ENCODE measurements at places on chromosomes 13 and 19.
A peak's percentile ranks its signal among the peaks of the same experiment; 100 is the strongest.

GRCh38 chr13:74158028-74158427 is 23.8 kb upstream of the KLF12 start:
- no peak for DNase-seq

- DNase-seq: no peak
Measured at GRCh38 chr19:50252887-50253268, 49.5 kb downstream of the MYH14 start.

- no peak for DNase-seq
Measured at GRCh38 chr13:48043789-48044503, 6.4 kb downstream of the NUDT15 start.

GRCh38 chr13:114111577-114111976 is 20.8 kb downstream of the RASA3 start:
- DNase-seq: no peak

DNA sequence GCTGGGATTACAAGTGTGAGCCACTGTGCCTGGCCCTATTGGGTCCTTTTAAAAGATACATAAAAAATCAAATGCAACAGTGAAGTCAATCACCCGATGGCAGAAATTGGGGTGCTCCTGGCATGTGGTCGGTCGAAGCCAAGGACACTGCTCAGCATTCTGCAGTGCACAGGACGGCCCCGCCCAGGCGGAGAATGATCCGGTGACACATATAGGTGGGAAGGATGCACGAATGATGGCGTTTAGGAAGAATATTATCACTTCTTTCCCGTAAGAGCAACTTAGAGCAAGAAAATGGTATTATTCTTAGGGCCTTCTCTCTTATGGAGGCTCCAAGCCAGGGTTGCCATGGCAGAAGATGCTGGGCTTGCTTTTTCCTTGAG is 3.2 kb upstream of the GP6 start:
- no peak for DNase-seq

GRCh38 chr13:44464471-44464870 is 90.8 kb downstream of the SERP2 start:
- no peak for DNase-seq

- DNase-seq: no peak
Measured at GRCh38 chr13:109454167-109454917, 332.0 kb downstream of the IRS2 start.

- DNase-seq: no peak
Measured at GRCh38 chr13:33575378-33575777, 242.6 kb upstream of the RFC3 start.

DNA sequence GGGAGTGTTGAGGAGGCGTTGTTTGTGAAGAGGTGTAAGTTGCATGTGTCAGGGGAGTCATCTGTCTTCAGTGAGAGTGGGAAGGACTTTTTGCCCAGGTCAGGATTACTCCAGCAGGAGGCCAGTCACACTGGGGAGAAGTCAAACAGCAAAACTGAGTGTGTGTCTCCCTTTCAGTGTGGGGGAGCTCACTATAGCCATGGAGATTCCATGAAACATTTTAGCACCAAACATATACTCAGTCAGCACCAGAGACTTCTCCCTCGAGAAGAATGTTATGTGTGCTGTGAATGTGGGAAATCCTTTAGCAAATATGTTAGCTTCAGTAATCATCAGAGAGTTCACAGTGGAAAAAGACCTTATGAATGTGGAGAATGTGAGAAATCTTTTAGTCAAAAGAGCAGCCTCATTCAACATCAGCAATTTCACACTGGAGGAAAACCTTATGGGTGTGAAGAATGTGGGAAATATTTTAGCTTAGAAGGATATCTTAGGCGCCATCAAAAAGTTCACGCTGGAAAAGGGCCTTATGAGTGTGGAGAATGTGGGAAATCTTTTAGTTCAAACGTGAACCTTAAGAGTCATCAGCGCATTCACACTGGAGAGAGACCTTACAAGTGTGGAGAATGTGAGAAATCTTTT is 8.4 kb upstream of the ZNF587 start:
- no peak for DNase-seq

GRCh38 chr19:52679598-52679997 is 41.4 kb upstream of the ZNF83 start:
- DNase-seq: no peak

DNA sequence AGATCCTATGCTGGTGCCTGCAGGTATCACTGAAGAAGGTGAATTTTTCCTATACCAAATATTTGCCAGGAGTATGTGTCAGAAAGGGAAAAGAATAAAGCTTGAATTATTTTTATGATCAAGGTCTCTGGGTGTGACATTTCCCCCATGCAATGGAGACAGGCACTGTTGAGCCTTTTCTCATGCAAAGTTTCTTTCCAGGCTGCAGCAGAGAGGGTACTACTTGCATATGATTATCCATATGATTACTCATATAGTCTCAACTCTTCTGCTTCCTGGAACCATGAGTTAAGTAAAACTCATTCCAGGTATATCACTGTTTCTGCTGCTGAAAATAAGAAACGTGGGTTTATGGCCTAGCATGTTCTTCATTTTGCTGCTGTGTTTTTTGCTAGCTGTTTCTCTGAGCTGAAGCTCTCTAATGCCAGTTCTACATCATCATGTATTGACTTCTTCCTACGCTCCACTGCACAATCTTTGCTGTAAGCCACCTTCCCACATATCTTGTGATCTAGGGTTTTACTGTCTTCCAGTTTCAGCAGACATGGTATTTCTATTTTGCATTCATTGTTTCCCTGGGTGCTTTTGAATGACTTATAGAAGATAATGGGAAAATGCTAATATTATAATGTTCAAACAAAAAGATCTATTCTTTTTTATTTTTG is 278.7 kb upstream of the GPC6 start:
- DNase-seq: no peak

GRCh38 chr13:108342369-108343289 is 73.1 kb downstream of the TNFSF13B start:
- peak; percentile 26 for DNase-seq

GRCh38 chr19:40217934-40218890 is at the start of gene TTC9B:
TTC9B (minus strand) TSS chr19:40218384; CDS start chr19:40218381, 3 bp downstream.
- no peak for DNase-seq

GRCh38 chr19:6056282-6056741 is 54.0 kb downstream of the RFX2 start:
- no peak for DNase-seq

- no peak for DNase-seq
Measured at GRCh38 chr19:21912654-21913053, 76.7 kb upstream of the ZNF43 start.

DNA sequence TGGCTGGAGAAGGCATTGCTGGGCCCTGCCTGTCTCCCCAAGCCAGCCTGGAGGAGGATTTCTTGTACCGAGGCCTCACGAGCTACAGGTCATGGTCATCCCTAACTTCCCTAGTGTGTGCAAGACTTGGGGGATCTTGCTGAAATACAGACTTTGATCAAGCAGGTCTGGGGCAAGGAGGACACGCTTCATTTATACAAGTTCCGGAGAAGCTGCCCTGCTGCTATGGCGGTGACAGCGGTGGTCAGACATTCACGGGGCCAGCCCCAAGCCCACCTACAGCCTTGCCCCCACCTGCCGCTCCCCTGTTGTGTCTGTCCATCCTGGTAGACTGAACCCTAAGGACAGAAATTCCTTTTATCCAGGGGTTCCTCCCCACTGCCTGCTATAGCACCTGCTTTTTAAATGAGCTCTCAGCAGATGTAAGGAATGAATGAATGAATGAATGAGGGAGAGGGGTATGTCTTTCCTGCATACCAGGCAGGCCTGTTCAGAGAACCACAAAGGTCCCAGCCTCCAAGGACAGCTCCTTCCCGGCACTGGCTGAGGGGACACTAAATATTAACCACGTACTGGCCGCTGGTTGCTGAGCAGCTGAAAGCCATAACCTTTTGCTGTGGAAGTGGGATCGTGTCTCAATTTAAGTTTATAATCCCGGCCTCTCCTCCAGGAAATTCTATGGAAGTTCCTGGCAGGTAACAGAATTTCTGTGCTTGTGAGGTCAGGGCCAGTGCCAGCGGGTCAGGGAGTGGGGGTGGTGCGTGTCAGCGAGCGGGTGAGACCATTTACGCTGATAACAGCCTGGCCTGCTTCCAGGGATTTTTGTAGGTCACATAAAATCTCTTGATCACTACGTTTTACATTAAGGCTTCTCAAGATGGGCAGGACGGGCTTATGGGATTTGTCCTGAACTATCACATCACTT is 27.1 kb downstream of the TSSK6 start:
- no peak for DNase-seq

- DNase-seq: no peak
Measured at GRCh38 chr13:79966493-79966895, 374.4 kb downstream of the SPRY2 start.

- DNase-seq: no peak
Measured at GRCh38 chr13:52809310-52809769, 39.1 kb downstream of the PCDH8 start.
